ENCODE measurements at places on chromosomes 2 and 18.

- no peak for DNase-seq
These were observed 89.9 kb upstream of the HPCAL1 start for GRCh38 chr2:10212827-10213226.

DNA sequence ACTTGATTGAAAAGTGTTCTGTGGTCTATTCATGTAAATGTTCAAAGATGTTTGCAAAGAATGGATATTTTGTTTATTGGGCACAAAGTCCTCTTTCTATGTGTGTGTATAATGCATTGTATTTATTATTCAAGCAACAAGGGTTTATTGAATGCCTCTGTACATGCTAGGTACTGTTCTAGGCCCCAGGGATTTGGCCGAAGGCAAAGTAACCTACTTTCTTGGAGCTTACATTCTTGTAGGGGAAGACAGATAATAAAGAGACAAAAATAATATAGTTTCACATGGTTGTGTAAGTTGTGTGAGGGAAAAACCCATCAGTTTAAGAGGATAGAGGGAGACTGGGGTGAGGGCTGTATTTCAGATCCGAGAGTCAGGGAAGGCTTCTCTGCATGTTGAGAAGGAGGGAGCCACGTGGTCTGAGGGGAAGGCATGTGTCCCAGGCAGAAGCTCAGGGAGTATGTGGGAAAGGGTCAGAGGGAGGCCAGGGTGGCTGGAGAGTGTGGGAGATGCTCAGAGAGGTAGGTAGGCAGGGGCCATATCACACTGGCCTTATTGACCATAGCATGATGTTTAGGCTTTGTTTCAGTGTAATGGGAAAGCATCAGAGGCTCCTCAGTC is 40.4 kb upstream of the GPR155 start:
- DNase-seq = no peak

GRCh38 chr2:55511508-55512124 is 7.9 kb upstream of the CFAP36 start:
- DNase-seq = peak; percentile 43

- no peak for DNase-seq
These were observed 14.5 kb downstream of the SESTD1 start for GRCh38 chr2:179250095-179250494.

GRCh38 chr2:30958918-30959265 is 151.6 kb upstream of the CAPN13 start:
- no peak for DNase-seq

- DNase-seq = no peak
These were observed 59.9 kb upstream of the PID1 start for GRCh38 chr2:229330952-229331351.

DNA sequence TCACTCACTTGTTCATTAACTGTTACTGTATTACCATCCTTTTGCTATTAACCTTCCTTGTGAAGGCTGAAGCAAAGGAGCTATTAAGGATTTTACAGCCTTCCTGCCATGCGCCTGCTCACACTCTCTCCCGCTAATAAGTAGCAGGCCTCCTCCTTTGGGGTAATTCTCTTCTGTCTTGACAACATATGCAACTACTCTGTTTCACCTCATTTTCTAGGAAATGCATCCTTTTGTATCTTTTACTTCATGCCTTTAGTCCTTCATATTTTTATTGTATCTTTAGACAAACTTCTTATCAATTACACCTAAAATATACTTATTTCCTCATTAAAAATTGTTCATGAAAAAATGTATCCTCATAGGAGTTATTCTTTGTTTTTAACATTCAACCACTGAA is 434.9 kb upstream of the LYPD1 start:
- DNase-seq = no peak

DNA sequence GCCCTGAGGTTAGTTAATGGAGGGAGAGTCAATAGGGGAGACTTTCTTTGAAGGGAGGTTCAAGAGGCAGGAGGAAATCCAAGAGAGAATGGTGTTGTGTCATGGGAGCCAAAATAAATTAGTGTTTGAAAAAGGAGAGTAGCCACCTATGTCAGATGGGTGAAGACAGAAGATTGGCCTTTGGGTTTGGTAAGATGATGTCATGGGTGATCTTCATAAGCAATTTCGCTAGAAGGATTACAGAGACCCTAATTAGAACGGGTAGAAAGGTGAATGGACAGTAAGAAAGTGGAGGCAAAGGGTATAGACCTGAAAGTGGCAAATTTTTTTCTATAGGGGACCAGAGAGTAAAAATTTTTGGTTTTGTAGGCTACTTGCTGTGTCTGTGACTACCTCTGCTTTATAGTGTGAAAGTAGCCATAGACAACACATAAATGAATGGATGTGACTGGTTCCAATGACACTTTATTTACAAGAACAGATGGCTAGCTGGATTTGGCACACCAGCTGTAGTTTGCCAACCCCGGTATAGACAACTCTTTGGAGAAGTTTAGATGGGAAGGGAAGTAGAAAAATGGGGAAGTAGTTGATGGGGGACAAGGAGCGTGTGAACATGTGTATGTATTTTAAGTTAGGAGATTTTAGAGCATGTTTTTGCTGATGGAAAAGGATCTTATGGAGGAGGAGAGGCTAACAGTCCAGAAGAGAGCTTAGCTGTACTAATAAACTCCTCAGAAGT is 9.3 kb downstream of the STAMBP start:
- no peak for DNase-seq

DNA sequence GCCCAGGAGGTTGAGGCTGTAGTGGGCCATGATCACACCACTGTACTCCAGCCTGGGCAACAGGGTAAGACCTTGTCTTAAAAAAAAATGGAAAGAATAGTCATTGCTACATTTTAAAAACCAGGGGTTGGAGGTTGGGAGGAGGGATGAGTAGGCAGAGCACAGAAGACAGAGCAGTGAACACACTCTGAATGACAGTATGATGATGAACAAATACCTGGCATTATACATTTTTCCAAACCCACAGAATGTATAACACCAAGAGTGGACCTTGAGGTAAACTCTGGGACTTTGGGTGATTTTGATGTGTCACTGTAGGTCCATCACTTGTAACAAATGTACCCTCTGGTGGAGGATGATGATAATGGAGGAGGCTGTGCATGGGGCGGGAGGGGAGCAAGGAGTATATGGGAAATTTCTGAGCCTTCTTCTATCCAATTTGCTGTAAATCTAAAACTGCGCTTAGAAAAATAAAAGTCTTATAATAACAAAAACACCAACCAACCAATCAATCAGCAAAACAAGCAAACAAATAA is 111.4 kb upstream of the PGAP1 start:
- DNase-seq = no peak

DNA sequence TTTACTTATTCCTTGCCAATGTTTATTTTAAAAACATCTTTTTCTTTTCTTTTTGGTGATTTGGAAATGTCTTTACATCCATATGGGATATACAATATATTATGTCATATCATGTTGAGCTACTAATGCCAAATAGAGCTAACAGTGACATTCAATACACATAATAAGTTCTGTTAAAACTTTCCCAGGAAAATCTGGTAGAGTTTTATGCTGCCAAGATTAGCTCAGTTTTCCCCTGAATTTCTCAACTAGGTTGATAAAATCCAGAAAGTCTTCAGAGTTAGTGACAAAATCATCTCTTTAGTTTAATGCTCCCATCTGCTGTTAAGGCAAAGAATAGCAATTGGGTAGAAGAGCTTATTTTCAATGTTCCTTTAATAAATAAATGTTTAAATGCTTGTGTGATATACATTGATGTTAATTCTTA is 9.9 kb downstream of the COL3A1 start:
- no peak for DNase-seq

GRCh38 chr2:56017784-56018183 is 94.2 kb upstream of the EFEMP1 start:
- no peak for DNase-seq

DNA sequence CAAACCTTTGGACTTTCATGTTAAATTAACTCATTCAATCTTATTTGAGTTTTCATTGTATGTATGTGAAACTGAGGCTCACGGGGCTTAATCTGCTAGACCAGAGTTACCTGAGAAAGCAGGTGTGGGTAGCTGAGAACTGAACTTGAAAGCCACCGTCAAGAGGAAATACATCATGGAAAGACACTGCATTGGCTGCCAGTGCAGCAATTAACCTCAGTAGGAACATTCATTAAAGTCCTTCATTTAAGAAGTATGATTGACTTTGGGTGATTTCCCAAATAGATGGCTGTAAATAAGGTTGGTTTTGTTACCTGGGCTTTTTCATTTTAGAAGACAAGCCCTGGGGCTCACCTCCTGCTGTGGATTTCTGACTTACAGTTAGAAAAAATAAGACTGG is 36.5 kb upstream of the MGAT5 start:
- no peak for DNase-seq

GRCh38 chr2:121664713-121665112 is 15.5 kb upstream of the CLASP1 start:
- no peak for DNase-seq

DNA sequence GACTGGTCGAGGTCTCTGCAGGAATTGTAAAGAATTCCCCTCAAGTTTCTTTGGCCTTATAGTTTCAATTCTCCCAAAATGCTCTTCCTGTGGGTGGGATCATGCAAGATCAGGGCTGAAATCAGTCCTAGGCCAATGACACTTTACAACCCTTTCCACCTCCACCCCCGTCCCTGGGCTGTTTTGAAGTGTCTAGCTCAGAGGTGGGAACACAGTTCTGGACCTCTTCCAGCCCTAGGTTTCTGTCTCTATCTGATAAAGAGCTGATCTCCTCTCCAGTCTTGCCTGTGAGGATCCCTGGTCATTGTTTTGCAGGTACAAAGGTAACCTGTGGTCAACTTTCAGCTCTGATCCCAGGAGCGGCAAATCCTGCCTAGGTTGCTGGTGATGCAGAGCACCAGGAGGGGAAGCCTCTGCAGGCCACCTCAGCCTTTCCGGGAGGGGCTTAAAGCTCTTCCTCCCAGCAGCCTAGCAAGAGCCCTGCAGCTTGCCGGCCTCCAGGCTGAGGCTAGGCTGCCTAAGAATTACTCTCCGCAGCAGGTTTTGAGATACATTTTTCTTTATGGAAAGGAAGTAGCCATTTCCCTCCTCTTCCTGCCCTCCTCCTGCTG is 69.8 kb upstream of the WIPF1 start:
- DNase-seq = no peak

DNA sequence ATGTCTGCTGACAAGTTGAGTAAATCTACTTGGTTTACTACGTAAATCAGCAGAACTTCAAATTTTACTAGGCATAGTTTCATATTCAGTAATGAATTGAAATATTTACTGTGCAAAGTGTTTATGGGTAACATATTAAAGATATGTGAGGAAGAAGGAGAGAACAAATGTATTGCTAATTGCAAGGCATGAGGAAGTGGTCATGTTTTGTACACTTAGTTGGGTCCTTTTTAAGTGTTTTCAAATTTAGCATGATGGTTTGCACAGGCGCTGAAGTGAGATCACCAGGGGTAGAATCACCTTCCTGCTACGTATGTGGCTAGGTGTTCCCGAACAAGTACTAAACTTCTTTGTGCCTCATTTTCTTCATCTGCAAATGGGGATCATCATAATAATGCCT is 1534.4 kb downstream of the LRP1B start:
- no peak for DNase-seq

- no peak for DNase-seq
These were observed 12.6 kb downstream of the AGPS start for GRCh38 chr2:177405029-177405692.

- no peak for DNase-seq
These were observed 22.7 kb upstream of the NCL start for GRCh38 chr2:231486851-231487596.

GRCh38 chr2:235903782-235904584 is 264.2 kb downstream of the GBX2 start:
- DNase-seq = no peak

GRCh38 chr2:173451118-173451517 is 96.4 kb downstream of the CDCA7 start:
- no peak for DNase-seq
